ENCODE measurements at places on chromosomes 11 and 22. TPM values are rescaled to one million over a fixed set of nuclear protein-coding genes. Genes with fewer than 3 reads are reported as not detected.

Gene DNHD1
- total RNA-seq, result 3.5 TPM

Gene IGF2
- total RNA-seq, result not detected

Gene MAP6
- total RNA-seq, result 0.40 TPM

Gene CALCA
- total RNA-seq, result not detected

Gene DDX25
- total RNA-seq, result not detected

Gene TCP11L1
- 17.2 TPM for total RNA-seq

Gene PLAAT4
- 0.20 TPM for total RNA-seq

GRCh38 chr11:13268791-13269190, 8.8 kb upstream of the BMAL1 start:
- no peak for DNase-seq

DNA sequence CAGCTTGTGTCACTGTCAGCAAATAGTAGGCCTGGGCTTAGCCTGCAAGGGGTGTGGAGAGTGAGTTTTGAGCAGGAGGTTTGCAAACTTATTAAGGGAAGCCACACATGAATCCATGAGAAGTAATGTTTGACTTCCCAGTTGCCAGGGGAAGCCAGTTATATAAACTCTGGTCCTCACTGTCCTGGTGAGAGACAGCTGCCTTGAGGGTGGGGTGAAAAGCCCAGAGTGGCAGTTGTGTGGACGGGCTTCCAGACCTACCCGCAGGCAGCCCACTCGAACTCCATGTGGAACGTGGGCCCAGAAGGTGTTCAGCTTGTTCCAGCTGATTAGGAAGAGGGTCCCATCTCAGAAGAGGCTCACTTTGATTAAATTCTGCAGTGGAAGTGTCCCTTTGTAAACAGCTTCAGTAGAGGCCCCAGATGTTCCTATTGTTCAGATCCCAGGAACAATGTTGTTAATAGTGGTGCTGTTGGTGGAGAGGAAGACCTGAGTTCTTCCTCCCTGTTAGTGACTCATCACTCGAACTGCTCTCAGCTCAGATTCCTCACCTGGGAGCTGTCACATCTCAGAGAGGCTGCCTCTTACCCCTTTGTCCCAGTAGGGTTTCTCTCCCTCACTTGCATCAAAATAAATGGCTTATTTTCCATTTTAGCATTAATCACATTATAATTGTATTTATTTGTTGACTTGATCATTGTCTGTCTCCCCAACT, 63.4 kb downstream of the GRAMD1B start:
- DNase-seq, result peak; percentile 60

DNA sequence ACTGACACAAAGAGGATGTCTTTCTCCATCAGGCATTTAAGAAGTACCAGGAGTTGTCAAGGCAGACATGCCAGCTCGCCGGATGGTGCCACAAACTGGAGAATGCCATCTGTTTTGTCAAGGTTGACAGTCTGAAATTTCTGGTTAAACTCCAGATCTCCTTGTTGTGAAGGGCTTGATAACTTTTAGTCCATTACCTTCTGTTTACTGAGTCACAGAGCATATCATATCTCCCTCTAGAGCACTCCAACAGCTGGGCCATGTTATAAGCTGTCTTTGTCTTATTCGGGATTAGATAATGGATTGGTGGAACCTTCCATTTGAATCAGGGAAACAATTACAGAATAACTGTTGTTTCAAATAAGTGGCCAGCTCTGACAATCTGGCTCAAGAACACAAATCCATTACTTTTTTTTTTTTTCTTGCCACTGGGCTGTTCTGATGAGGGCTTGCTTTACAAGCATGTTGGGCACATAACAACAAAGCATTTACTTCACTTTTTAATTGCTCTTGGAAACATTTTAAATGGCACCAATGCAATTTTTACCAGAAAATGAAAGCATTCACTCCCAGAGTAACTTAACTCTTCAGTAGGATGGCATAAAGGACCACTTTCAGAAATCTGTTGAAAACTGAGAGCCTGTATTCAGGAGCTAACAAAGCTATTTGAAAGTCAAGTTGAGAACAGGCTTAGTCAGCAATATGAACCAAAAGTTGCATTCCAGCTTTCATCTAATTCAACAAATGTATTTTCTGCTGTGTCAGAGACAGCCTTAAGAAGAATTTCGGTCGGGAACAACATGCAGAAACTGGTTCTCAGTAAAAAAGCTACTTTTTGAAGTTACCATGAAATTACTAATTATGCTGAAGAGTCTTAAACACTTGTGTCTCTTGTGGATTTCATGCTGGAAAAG, 227.6 kb upstream of the PITPNB start:
- no peak for DNase-seq

GRCh38 chr11:123166071-123166559, 28.9 kb downstream of the CLMP start:
- no peak for DNase-seq

GRCh38 chr11:6813656-6814055, 14.2 kb upstream of the OR6A2 start:
- DNase-seq, result no peak

DNA sequence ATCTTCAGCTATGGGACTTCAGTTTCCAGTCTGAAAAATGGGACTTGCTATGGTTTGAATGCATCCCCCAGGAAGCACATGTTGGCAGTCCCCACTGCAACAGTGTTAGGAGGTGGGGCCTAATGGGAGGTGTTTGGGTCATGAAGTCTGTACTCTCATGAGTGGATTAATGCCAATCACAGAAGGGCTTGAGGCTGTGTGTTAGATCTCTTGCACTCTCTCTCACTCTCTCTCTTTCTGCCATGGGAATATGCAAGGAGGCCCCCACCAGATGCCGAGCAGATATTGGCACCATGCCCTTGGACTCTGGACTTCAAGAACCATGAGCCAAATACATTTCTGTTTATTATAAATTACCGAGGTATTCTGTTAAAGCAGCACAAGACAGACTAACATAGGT, 7.8 kb upstream of the AP1B1 start:
- no peak for DNase-seq

DNA sequence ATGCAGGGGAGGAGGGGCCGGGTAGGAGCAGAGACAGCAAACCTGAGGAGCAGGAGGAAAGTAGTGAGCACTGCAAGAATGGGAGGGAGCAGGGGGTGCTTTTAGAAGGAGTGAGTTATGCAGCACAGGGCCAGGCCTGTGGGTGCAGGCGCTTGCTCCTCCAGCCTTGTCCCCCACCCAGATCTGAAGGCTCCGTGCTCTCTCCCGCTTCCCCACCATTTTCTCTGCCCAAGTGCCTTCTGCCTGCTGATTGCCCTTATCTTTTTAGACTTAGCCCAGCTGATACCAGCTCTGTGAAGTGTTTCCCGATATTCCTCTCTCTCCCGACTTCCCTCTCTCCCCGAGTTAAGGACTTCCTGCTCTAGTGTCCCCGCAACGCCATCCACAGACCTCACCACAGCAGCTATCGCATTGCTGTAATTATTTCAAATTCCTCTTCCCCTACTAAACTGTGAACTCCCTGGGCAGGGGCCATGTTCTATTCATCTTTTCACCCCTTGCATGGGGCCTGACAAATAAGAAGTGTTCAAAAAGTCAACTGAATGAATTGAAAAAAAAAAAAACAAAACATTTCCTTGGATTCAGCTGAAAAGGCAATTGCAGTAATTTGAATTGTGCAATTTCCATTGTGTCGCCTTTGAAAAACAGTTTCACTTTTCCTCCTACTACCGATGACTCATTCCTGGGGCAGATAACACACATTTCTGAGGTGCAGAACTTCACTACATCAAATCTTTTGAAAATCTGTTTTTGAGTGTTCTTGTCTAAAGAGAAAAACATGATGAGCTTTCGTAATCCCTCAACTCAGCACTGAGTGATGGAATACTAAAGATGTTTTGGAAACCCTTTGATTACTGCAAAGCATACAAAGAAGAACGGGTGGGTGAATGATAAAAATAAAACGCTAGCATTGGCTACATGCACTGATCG, 69.7 kb upstream of the BMAL1 start:
- DNase-seq, result peak; percentile 68

DNA sequence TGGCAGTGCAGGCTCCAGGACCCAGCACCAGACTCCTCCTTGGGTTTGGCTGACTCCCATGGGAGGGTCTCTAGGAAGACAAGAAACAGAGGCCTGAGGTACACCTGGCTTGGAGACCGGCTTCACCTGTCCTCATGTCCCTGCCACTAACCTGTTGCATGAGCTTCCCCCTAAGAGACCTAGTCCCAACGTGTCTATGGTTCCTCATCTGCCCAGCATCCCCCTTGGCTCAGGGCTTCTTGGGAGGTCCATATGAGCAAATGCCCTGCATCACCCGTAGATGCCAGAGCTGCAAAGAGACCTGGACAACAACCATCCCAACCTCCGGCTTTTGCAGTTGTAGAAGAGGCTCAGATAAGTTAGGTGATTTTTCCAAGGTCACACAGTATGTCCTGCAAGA, 123.5 kb downstream of the BUD13 start:
- no peak for DNase-seq

DNA sequence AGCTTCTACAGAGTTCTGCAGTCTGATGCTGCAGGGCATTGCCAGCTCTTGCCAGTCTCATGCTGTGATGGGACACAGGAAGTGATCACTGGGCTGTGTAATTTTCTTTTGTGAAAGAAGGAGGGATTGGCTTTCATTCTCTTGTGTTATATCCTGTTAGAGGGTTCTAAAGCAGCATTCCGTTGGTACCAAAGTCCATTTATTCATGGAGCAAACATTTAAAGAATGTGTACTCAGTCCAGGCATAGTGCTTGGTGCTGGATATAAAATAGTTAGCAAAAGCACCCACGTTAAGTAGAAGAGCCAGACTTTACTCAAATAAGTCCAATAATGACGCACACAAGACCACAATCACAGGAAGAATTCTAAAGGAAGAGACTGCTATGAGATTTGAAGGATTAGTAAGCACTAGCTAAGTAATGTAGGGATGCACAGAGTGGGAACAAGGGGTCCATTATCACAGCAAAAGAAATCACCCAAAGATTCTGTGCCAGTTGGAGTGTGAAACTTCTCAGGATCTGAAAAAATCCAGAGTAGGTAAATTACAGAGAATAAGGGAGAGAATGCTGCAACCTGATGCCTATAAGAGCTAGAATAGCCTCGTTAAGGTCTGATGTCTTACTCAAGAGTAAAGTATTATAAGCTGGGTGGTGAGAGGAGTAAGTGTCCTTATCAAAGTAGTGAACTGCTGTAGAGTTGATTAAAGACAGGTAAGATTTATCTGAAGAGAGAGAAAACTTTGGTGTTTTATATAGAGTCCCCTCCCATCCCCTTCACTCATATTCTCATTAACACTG, 728.3 kb downstream of the METTL15 start:
- DNase-seq, result peak; percentile 99

- DNase-seq, result peak; percentile 34
Observed at GRCh38 chr11:19201737-19202605, at the start of gene CSRP3. Gene CSRP3, minus strand, starts transcription at chr11:19201983. Its CDS starts 9,535 bp downstream, at chr11:19192448.

DNA sequence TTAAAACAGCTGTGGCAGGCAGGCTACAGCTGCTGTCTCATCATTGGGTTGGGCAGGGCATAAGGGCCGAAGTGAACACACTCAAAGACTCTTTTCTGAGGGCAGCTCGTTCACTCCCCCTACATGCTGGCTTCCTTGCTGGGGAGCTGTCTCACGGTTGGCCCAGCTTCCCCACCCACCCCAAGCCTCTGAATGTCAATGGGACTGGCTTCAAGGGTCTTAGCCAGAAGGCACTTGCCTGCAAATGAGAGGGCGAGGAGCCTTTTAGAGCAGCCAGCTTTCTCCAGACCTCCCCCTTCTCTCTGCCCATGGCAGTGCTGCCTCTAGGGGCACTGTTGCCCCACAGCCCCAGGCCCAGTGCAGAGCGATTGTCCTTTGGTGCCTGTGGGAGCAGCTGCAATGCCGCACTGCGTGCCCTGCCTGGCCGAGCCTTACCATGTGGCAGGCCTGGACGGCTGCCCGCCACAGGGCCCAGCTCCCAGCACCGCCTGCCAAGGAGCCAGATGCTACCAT, 94.7 kb upstream of the RASSF10 start:
- no peak for DNase-seq

- DNase-seq, result peak; percentile 13
Observed at GRCh38 chr11:94309757-94310156, 5.4 kb downstream of the IZUMO1R start.

DNA sequence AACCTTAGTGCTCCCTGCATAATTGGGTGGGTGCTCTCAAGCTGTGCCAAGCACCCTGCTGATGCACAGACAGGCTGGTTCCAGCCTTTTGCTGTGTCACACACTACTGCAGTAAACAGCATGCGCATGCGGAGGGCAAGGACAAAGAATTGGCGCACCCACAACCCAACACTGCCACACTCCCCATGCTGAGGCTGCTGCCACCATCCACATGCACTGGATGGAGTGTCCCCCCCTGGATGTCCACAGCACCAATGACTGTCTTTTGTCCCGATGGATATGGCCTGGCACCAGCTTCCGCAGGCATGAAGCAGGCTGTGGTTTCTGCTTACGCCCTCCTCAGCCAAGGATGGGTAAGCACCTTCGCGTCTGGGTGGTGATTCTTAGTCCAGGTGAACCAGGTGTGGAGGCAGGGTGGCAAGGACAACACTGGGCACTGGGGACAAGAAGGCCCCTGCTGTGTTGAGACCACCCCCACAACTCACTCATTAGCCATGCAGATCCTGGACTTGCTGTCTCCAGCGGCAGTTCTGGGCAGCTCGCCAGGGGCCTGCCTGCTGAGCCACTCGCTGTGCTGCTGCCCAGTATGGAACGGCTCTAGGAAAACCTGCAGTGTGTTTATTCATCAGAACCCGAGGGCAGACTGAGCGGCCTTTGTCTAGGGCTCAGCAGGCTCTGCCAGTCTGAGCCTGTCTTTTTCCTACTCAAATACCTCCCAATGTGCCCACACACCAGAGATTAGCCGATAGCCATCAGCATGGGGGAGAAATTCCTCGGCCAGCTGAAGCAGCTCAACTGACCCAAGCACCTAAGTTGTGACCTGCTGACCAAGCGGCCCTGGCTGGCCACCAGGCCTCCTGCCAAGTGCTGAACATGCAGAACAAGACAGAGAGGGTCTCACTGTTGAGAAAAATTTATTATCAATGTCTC, 8.2 kb upstream of the NAP1L4 start:
- peak; percentile 24 for DNase-seq

DNA sequence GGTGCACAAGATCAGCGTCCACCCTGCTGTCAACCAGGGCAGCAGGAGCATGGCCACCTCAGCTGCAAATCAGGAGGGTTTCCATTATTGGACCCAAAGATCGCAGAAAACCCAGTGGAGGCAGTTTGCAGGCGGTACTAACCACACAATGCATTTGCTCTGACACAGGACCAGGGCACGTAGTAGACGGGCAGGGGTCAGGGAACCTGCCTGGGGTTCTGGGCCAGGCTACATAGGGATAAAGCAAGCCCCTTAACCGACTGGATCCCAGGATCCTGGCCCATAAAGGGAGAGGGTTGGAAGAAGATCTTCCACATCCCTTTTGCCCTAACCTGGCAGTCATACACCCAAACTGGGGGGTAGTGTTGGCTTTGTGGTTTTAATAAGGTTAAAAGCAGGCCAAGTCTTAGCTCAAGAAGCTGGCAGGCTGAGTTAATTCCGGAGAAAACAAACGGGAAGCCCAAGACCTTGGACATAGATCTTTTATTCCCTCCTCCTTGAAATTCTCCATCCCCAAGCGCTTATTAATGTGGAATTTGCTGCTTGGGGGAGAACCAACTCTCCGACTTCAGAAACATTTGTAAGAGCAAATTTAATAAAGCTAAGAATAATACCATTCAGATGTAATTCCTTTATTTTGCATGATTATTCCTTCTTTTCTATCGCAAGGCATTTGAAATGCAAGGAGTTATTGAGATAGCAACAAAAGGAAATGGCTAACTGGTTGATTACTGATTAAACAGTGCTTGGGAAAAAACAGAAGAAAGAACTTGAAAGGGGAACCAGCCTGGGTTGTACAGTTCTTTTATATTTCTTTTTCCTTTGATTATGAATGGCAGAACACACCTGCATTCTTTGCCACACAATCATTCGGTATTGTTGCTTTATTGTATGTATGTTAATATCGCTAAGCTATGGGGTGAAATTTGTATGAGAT, 6.3 kb upstream of the ARHGAP8 start:
- no peak for DNase-seq

GRCh38 chr22:41772198-41772597, 28.3 kb upstream of the CCDC134 start:
- DNase-seq, result no peak

Measured in HT1080 (cell line).